Ascending aorta (tissue), 2 donors: ENCODE measurements at places on chromosomes 1 and 21. TPM values are rescaled to one million over a fixed set of nuclear protein-coding genes. Genes with fewer than 3 reads are reported as not detected.

The KIAA0040 gene
- total RNA-seq, result 36.7 TPM

The SYF2 gene
- 14.3 TPM for total RNA-seq

The SLC30A2 gene
- total RNA-seq, result not detected

The HSPA6 gene
- 1.9 TPM for total RNA-seq

The ERICH3 gene
- total RNA-seq, result not detected

- no peak overlapping the region for H3K27ac ChIP-seq
- no peaks in the 10 kb centered on the region for H3K27me3 ChIP-seq
- no peak for DNase-seq
- H3K4me1 ChIP-seq, result no peaks in the 10 kb centered on the region
- no peak overlapping the region for H3K4me3 ChIP-seq
- no peaks in the 10 kb centered on the region for H3K36me3 ChIP-seq
Observed at GRCh38 chr1:4393191-4393590, 261.2 kb upstream of the AJAP1 start.

GRCh38 chr1:150568594-150568966 lies 10.8 kb downstream of the MCL1 start:
- peaks cover 23% of the 10 kb centered on the region for H3K36me3 ChIP-seq
- peaks cover 72% of the 10 kb centered on the region for H3K4me1 ChIP-seq
- DNase-seq, result no peak
- no peaks in the 10 kb centered on the region for H3K27me3 ChIP-seq
- no peak overlapping the region for H3K4me3 ChIP-seq

DNA sequence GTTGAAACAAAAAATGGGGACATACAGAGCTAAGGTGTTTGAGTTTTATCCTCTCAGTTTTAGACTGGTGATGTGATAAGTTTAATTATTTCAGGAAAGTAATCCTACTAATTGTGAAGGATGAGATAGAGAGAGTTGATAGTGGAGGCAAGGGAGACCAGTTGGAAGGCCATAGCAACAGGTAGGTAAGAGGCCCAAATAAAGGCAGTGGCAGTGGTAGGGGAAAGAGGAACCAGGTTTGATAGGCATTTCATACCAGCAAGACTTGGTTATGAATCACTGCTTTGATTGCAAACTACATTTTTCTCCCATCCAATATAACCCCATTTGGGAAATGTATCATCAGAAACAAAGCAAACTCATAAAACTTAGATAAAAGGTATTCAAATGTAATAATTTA lies 63.1 kb upstream of the SH3GLB1 start:
- H3K36me3 ChIP-seq, result no peaks in the 10 kb centered on the region
- no peak overlapping the region for H3K27ac ChIP-seq
- no peak overlapping the region for H3K4me3 ChIP-seq
- no peaks in the 10 kb centered on the region for H3K4me1 ChIP-seq
- no peak for DNase-seq
- H3K27me3 ChIP-seq, result no peaks in the 10 kb centered on the region

DNA sequence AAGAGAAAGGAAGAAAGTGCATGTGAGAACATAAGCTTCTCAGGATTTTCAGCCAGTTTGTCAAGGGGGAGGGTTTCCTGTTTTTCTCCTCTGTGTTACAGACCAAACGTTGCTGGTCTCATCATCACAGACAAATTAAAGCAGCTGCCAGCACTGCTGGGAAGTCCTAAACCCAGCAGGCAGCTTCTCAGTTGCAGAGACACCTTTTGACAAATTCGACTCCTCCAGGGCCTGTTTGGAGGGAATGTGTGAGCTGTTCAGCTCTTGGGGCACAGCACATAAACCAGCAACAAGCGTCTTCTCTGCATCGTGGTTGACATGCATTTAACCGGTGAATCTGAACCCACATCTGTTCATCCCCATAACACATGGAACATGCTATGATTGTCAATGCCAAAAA lies 454.6 kb upstream of the RUNX1 start:
- DNase-seq, result no peak
- no peaks in the 10 kb centered on the region for H3K27me3 ChIP-seq
- H3K4me3 ChIP-seq, result no peak overlapping the region

GRCh38 chr1:241518476-241519307 lies 863 bp downstream of the FH start:
- no peaks in the 10 kb centered on the region for H3K27me3 ChIP-seq
- H3K27ac ChIP-seq, result peak overlapping the region; percentile 92
- no peaks in the 10 kb centered on the region for H3K4me1 ChIP-seq
- no peak for DNase-seq

GRCh38 chr1:231618609-231619256 lies 7.9 kb upstream of the DISC1 start:
- H3K4me3 ChIP-seq, result no peak overlapping the region
- H3K27me3 ChIP-seq, result no peaks in the 10 kb centered on the region
- H3K36me3 ChIP-seq, result no peaks in the 10 kb centered on the region

DNA sequence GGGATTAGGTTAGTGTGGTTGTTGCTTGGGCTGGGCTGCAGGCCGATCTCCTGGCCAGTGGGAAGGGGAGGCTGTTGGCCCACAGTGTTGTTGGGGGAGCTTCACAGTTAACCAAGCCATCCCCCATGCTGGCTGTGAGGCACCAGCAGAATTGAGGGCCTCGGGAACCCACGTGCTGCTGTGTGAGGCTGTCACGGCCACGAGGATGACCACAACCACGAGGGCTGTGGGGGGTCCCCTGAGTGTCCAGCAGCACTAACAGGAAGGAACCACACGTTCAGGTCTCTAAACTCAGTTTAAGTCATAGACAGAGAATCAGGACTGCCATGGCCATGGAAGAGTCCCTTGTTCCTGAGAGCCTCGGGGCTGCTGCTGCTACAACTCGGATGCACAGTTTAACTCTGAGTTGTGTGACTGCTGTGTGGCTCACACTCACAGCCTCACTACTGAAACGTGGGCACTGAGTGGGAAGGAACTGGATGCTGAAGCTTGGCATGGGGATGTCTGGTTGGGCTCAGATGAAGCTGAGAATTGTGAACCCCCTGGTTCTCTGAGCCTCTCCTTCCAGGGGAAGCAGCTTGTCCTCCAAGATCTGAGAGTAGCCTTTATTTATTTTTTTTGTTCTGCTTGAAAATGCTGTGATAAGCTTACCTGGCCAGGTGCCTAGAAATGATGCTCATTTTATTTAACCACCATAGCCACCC lies 4.8 kb upstream of the MMEL1 start:
- DNase-seq, result peak; percentile 47
- no peaks in the 10 kb centered on the region for H3K27me3 ChIP-seq
- no peaks in the 10 kb centered on the region for H3K36me3 ChIP-seq
